HT1080 (cell line): ENCODE measurements at places on chromosomes 16 and 17. TPM values are rescaled to one million over a fixed set of nuclear protein-coding genes. Genes with fewer than 3 reads are reported as not detected.

DNA sequence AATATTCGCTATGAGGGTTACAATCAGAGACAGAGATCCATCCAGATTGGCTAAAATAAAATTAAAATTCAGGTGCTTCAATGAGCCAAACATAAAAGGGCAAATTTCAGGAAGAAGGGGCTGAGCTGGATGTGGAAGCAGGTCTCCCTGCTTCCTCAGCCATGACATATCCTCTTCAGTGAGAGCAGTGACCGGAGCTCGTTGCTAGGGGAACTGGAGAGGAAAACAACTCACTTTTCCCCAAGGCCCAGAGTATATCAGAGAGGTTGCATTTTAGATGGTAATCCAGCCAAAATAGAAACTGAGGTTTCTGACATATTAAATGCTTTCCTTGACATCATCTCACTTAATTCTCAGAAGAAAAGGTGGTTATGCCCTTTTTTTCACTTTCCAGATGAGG lies 503.5 kb downstream of the HS3ST4 start:
- DNase-seq: no peak

GRCh38 chr16:22353191-22353919 lies 21.1 kb downstream of the CDR2 start:
- peak; percentile 74 for DNase-seq

DNA sequence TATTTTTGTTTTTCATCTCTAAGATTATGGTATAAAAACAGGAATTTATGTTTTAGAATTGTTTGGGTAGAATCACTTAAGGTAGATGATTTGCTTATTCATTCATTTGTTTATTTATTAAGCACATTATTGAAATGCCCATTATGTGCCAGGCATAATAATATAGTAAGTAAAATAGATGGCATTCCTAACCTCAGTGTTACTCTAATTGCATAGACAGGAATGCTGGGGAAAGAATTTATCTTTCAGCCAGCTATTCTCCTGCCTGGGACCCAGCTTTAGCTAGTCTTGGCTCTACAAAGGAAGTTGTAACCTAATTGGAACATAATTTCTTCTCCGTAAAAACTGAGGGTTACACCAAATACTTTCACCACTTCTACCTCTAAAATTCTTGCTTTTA lies 44.6 kb downstream of the NFAT5 start:
- DNase-seq: no peak

KCNJ18 gene
- total RNA-seq: 0.07 TPM in 1 of 2 replicates, not detected in the other

GRCh38 chr17:81722184-81723120 lies 10.4 kb downstream of the SLC25A10 start:
- DNase-seq: peak; percentile 52
